ENCODE measurements at places on chromosomes 3 and 15.

DNA sequence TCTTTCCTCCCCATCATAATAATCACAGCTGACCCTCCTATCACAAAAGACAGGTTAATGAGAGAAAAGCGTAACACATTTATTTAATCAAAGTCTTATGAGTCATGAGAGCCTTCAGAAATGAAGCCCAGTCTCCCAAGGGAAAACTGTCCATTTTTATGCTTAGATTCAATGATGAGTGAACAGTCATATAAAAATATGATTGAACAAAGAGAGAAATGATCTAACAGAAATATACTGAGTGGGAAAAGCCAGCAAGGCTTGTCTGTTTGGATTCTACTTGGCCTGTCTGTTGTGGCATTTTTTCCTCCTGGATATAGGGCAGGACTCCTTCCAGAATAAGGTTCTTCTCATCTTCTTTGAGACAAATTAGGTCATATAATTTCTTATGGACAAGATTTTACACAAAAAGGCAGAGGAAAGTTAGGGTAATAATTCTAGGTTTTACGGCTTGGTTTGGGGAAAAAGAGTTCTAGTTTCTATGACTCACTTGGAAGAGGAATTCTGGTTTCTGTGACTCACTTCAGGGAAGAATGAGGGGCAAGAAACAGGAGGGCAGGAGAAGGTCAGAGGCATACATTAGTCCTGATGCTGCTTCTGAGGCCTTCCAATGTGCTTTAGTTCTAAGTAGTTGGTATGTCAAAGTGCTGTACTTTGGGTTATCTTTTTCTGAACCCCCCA is 534.2 kb downstream of the ZIC1 start:
- no peak for DNase-seq

DNA sequence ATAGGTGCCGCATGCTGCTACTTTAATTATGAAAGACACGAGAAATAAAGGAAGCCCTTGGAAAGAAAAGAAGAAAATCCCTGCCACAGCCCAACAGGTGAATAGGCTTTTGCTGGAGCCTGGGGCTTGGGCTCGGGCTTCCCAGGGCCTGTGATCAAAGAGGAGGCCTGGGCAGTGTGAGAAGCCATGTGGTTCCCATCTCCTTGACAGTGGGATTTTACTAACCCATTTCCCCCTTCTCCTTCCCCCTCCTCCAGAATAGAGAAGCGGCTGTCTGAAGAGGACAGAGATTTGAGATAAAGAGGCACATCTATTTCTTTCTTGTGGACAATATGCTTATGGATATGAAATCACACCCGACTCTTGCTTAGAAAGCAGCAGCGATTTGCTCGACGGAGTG is 369.1 kb downstream of the MCTP2 start:
- no peak for DNase-seq

DNA sequence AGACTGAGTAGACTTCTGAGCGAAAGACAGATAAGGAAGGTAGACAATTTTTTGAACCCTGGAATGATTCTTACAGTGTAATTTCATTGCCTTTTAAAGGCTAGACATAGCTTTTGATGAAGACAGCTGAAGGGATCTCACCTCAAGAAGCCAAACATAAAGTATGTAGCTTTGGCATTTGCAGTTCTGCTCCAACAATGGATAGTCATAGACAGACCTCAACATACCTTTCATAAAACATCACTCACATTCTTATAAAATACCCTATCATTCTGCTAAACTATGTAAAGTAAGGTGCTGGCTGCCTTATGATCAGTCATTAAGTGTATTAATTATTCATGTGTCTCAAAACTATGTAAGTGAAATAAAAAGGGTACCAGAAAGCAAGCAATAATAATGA is 70.0 kb downstream of the UBE3A start:
- DNase-seq: no peak

DNA sequence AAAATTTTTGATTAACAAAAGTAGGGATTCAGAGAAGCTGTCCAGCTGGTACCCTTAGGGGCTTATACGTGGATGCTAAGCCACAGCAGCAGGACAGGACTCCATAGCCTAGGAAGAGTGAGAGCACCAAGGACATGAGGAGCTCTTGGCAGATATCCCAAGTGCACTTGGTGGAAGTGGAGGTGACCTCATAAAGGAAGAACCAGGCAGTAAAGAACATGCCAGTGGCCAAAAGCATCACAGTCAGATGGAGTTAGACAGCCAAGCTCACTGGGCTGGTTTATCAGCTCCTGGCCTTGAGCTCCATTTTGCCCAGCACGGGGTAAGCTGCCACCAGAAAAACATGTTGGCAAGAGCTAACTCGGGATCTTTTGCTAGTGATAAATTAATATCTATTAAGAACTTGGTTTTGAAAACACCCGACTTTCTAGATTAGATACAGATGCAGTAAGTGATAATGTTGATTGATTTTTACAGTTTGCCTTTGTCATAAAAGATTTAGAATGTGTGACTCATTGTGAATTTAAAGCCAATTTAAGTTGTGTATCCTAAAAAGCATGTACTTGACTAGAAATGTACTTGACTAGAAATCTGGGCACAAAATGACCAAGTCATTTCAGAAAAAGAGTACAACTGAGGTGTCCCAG is 108.0 kb downstream of the CMSS1 start:
- no peak for DNase-seq

- no peak for DNase-seq
Observed at GRCh38 chr3:151318313-151318712, 1.7 kb upstream of the GPR87 start.

GRCh38 chr15:41205315-41205714 is 25.2 kb downstream of the EXD1 start:
- DNase-seq: no peak

- DNase-seq: no peak
Observed at GRCh38 chr3:14461006-14461747, 58.8 kb downstream of the SLC6A6 start.

GRCh38 chr15:51641490-51642130 is 19.0 kb upstream of the DMXL2 start:
- no peak for DNase-seq

DNA sequence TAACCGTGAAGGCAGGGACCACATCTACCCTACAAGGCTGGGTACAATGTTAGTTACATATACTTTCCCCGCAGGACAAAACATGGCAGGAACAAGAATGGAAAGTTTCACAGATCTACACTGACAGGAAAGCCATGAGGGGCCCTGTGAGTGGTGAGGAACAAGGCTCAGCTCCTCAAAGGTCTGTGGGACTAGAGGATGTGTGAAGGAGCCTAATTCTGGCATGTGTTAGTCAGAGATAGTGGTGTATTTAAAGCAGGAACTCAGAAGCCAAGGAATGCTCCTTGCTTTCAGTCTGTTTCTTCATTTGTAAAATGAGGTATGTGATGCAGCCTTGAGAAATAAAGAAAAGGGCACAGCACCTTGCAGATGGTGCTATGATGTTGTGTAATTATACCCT is 25.1 kb downstream of the ETV5 start:
- no peak for DNase-seq

- DNase-seq: no peak
Observed at GRCh38 chr3:73789825-73790444, 165.2 kb upstream of the PDZRN3 start.

DNA sequence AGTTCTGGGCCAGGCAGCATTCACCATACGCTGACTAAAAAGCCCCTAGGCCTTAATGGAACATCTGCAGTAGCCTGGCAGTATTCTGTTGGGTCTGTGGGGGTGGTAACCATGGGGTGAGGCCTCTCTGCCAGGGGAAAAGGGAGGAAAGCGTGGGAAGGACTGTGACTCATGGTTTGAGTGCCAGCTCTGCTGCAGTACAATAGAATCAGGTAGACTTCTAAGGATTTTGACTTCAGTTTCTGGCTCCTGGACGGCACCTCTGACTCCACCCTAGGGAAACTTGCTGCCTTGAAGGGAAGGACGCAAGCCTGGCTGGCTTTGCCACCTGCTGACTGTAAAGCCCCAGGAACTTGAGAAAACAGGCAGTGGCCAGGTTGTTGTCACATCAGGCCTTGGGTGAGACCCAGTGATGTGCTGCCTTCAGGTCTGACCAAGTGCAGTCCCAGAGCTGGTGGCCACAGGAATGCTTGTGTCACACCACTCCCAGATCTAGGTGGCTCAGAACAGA is 148.6 kb downstream of the SUCNR1 start:
- DNase-seq: no peak

DNA sequence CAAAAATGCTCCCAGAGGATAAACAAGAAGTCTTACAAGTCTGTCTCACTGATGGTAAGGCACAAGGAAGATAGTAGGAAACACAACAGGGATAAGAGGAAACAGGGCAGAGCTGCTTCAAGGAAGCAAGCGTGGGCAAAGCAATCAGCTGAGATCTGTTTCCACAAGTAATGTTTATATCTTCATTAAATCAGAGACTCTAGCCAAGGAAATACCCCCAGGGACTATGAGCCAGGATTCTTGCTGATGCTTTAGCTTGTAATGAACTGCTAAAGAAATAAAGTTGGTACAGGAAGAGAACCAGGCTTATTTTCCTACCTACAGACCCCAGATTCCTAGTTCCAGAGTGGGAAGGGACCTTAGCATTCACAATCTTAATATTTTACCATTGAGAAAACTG is 112.7 kb upstream of the C3orf80 start:
- no peak for DNase-seq

- no peak for DNase-seq
Observed at GRCh38 chr3:159711560-159712333, 276.9 kb upstream of the IL12A start.

GRCh38 chr3:4994823-4995499 is 15.7 kb downstream of the BHLHE40 start:
- no peak for DNase-seq

Data from activated CD8-positive, alpha-beta memory T cell treated with anti-CD3 and anti-CD28 coated beads for 4 hours (primary cell).